ENCODE measurements at places on chromosomes 2 and 18.

DNA sequence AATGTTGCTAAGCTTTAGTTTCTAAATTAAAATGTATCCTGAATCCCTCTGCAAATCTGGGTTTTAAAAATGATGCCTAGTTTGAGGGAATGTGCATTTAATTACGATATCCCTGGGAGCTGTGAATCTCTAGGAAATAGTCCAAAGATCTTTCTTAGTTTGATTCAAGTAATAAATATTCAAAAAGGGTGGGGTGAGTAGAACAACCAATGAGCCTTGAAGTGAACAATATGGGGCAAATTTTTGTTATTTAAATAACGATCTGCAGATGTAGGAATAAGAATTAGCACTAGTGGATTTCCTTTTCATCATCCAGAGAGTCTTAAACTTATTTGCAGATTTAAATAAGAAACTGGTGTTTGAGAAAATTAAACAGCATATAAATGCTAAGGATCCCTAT lies 106.3 kb downstream of the ACVR1 start:
- no peak for DNase-seq

GRCh38 chr2:158194229-158194628 lies 92.6 kb downstream of the UPP2 start:
- DNase-seq: no peak

GRCh38 chr2:95265182-95265581 lies 9.1 kb upstream of the PROM2 start:
- no peak for DNase-seq

DNA sequence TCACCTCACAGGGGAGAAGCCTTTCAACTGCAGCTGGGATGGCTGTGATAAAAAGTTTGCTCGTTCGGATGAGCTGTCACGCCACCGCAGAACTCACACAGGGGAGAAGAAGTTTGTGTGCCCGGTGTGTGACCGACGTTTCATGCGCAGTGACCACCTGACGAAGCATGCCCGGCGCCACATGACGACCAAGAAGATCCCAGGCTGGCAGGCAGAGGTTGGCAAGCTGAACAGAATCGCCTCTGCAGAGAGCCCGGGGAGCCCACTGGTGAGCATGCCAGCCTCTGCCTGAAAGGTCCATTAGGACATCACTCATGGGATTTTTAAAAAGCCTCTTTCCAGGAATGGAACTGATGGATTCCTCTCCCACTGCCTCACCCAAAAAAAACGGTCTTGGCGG lies 8.9 kb downstream of the KLF11 start:
- DNase-seq: no peak

DNA sequence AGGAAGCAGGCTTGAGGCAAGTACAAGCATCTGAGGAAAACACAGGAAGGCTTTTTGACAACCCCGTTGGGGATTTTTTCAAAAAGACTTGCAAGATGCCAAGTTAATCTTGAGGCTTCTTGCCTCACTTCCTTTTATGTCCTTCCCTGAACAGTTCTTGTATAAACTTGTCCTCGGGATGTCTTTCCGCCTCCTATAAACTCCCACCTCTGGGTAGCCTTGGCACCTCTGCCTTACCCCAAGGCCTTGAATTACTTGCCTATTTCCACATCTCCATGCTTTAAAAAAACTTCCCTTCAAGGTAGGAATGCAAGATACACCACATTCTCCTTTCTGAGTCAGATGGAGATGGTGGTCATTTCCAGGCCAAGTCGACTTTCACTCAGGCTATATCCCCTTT lies 106.4 kb upstream of the RBBP8 start:
- DNase-seq: no peak

DNA sequence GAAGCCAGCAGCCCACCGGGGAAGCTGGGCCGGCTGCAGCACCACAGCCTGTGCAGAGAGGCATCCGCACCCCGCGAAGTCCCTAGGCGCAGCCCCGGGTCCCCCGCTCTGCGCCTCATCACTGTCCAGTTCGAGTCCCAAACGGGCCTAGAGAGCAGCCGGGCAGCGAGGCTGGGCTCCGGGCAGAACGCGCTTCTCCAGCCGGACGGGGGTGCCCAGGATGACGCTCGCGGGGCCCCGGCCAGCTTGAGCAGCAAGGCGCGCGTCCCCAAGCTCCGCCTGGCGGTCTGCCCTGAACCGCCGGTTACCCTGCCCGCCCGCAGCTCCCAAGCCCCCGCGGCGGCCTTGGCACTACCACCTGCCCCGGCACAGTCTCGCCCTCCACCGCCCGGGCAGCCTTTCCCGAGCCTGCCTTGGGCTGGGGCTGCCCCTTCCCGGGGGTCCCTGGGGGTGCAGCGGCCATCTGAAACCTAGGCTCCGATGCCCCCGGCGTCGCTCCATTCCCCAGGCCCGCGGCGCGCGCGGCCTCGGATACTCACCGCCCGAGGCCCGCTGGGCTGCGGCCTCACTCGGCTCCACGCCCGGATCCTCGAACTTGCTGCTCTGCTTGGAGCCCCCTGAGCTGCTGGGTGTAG lies 591 bp downstream of the SLC16A14 start:
- DNase-seq: peak; percentile 23
